ENCODE measurements at places on chromosomes 4 and X. TPM values are rescaled to one million over a fixed set of nuclear protein-coding genes. Genes with fewer than 3 reads are reported as not detected.

Gene GALNTL6
- total RNA-seq: not detected

- no peak overlapping the region for H3K4me3 ChIP-seq
- H3K36me3 ChIP-seq: no peaks in the 10 kb centered on the region
- no peak for DNase-seq
- no peak overlapping the region for H3K27ac ChIP-seq
- H3K27me3 ChIP-seq: no peaks in the 10 kb centered on the region
Observed at GRCh38 chr4:23373261-23373660, 516.6 kb downstream of the PPARGC1A start.

DNA sequence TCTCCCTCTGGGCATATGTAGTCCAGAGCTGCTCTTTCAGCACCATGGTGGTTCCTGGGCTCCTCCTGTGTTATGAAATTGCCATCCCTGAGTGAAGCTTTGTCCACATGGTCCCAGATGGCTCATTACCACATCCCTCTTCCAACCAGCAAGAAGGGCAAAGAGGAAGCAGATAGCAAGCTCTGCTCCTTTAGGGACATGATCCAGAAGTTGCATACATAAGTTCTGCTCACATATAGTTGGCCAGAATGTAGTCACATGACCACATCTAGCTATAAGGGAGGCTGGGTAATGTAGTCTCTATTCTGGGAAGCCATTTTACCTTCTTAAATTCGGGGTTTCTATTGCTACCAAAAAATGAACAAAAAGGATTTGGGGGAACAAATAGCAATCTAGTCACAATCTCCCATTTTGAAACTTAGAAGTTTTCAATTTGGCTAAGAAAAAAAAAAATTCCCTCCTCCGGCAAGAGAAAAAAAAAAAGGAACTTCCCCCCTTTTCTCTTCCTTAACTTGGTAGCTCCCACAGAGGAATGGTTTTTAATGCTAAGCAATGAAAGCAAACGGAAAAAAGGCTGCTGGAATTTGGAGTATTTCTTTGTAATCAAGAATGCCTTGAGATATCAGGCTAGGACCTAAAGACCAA, 88.2 kb upstream of the USP9X start:
- H3K36me3 ChIP-seq: no peaks in the 10 kb centered on the region
- H3K4me3 ChIP-seq: no peak overlapping the region
- H3K27ac ChIP-seq: no peak overlapping the region
- no peaks in the 10 kb centered on the region for H3K4me1 ChIP-seq

DNA sequence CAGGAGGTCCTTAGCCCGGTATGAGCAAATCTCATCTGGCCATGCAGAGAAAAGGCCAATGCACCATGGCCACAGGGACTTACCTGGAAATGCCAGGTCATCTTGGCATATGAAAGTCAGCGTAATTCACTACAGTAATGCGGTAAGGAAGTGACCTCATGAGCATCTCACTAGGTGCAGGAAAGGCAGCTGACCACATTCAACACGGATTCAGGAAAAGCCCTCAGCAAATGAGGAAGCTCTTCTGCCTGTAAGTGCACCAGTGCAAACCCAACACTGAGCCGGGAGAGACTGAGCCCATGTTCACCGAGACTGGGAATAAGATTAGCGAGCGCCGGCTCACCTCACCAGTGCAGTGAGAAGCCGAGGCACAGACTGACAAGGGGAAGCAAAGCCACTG, 23.7 kb downstream of the LRPAP1 start:
- no peaks in the 10 kb centered on the region for H3K4me1 ChIP-seq
- no peak overlapping the region for H3K4me3 ChIP-seq
- no peak overlapping the region for H3K27ac ChIP-seq
- H3K27me3 ChIP-seq: no peaks in the 10 kb centered on the region
- no peak for DNase-seq
- H3K36me3 ChIP-seq: peaks cover 14% of the 10 kb centered on the region

Data from CD8-positive, alpha-beta memory T cell (primary cell).